ENCODE measurements at places on chromosomes 1 and 21.
A peak's percentile ranks its signal among the peaks of the same experiment; 100 is the strongest.

DNA sequence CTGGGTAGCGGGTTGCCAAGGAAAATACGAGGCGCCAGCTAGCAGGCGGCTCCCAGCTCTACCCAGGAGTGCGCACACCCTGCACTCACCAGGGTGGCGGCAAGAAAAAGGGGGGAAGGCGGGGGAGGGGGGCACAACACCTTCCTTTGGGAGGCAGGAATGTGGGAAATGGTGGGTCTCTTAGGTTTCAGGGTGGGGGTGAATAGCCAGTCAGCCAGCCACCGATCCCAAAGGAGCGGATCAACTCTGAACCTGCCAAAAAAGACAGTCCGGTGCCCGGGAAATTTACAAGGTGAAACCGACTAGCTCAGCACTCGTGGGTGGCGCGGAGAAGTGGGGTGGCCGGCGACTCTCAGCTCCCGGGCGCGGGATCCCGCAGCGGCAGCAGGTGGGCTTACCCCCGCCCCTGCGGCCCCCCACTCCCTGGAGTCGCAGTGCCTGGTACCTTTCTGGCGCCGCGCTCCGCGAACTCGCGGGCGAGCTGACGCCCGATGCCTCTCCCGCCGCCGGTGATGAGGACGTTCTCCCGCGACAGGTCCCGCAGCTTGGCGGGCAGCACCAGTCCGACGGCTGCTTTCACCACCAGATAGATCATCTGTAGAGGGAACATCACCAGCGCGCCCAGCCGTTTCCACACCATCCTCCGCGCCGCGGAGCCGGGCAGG lies 1.2 kb downstream of the DHRS3 start:
- no peak for DNase-seq

DNA sequence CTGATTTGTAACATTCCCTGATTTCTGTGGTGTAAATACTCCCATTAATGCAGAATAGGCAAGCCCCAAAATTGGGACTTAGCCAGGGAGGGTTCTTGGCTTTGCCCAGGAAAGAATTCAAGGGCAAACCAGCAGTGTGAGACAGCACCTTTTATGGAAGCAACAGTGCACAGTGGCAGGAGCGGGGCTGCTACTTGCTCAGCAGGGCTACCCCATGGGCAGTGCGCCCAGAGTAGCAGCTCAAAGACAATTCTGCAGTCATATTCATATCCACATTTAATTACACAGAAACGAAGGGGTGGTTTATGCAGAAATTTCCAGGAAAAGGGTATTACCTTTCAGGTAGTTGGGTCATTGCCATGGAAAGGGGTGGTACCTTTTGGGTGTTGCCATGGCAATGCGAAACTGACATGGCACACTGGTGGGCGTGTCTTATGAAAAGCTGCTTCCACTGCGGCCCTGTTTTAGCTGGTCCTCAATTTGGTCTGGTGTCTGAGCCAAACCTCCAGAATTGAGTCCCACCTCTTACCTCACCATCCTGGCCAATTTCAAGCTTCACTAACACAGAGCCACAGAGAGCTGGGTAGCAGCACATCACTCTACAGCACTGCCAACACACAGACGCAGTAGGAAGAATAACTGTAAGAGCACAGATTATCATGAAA lies 35.9 kb downstream of the FHAD1 start:
- DNase-seq, result no peak

DNA sequence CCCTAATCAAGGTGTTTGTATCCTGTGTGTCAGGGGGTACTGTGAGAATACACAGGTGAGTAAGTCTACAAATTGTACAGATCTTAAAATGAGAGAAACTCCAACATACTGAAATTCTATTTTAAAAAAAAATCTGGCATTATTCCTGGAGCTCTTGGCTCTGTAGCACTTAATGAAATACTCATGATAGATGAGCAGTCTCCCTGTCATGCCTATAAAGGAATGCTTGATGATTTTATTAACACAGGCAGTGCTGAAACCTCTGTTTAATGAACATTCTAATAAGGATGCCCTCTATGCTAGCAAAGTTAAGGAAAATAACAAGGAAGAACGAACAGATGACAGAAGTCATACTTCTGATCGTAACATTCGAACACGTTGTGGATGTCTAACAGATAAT lies 233.9 kb upstream of the NEGR1 start:
- no peak for DNase-seq

DNA sequence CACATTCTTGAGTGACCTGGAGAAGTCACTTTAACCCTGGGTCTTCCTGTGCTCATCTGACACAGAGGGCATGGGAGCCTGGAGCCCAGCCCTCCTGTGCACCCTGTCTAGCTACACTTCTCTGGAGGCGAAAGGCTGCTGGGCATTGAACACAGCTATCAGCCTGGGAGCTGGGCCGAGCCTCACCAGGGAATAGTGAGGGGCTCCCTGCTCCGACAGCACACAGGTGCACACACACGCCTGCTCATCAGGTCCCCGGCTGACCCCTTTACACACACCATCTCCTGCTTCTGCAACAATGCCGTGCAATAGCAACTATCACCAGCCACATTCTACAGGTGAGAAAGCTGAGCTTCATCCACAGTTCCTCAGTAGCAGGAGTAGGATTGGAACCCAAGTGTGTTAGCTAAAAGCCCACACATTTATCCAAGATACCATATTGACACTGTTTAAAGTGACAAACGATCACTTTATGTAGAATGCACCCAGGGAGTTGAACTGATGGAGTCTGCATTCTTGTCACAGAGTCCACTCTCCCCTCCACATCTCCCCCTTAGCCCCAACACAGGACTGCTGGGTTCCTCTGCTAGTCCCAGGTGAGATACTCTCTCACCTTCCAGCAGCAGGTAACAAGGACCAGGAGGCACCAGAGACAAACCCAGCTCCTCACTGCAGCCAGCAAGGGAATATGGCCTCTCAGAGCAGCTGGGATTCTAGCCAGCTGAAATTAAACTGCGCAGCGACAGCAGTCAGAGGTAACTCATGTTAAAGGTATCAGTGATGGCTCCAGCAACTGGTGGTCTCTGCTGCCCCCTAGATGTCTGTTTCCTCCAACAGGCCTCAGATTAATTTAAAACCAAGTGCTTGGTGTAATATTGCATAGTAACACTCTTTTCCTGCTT lies 18.3 kb upstream of the CAPN8 start:
- DNase-seq, result no peak

GRCh38 chr1:171793636-171794035 lies 12.2 kb downstream of the METTL13 start:
- no peak for DNase-seq

DNA sequence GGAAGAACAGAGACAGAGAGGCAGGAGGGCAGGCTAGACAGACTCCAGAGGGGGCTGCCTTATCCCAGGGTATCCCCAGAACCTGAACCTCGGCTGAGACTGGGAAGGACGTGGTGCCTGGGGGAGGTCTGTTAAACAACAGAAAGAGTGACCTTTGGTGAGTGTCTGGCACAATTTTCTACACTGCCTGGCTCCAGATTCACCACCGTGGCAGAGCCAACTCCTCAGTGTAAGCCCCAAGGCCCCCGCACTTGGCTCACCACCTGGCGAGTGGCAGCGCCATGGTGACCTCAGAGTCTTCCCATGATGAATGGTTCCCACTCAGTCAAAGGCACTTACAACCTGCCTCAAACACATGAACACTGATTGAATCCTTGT lies 6.5 kb downstream of the RD3 start:
- no peak for DNase-seq

DNA sequence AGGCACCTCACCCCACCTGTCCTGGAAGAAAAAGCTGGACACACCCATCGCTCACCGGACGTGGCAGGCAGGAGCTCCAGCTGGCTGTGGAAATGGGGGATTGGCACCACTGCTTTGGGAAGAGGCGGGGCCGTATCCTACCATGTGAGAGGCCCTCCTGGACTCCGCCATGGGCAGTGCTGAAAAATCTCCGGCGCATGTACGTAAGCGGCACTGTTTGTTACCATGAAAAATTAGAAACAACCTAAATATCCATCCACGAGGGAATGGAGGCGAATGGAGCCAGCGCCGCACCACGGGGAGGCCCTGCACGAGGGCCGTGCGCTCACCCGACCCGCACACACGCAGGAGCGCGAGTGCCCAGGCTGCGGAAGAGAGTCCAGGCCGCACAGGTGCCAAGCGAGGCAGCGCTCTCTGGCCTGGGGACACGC lies 3.1 kb downstream of the KRTAP10-8 start:
- DNase-seq, result no peak

DNA sequence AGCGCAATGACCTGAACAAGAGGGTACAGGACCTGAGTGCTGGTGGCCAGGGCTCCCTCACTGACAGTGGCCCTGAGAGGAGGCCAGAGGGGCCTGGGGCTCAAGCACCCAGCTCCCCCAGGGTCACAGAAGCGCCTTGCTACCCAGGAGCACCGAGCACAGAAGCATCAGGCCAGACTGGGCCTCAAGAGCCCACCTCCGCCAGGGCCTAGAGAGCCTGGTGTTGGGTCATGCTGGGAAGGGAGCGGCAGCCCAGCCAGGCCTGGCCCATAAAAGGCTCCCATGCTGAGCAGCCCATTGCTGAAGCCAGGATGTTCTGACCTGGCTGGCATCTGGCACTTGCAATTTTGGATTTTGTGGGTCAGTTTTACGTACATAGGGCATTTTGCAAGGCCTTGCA lies 5.4 kb upstream of the CCDC28B start:
- DNase-seq, result no peak

DNA sequence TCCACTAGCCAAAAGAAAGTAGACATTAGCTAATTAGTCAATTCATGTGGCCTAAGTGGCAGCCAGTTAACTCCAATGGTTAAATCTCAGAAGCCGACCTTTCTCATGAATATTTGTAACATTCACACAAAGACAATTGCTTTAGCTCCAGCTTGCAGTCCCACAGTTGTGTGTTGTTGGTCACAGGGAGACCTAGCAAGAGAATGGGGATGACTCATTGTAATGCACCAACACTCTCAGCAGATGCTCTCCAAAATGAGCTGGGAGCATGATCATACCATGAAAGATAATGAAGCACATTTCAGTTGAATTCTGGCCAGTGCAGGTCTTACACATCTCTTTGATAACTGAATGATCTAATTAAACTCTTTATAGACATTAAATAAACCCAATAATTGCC lies 160.4 kb downstream of the HLX start:
- DNase-seq, result no peak

GRCh38 chr1:170175041-170175440 lies 29.3 kb downstream of the NTMT2 start:
- DNase-seq, result no peak

DNA sequence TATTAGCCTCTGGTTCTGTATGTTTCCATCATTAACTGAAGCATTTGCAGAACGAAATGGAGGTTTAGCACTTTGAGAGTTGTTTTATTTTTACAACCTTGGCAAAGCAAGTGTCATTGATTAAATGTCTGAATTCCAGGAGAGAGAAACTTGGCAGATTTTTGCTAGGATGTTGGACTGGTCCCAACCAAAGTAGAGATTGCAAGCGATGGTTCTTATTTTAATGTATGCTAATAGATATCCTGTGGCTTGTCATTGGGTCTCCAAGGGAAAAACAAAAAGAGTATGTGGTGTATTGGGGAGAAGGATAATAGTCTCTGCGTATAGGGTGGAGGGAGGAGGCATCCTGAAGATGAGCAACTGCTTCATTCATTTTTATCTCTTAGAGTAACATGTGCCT lies 457.2 kb upstream of the RUNX1 start:
- peak; percentile 76 for DNase-seq

DNA sequence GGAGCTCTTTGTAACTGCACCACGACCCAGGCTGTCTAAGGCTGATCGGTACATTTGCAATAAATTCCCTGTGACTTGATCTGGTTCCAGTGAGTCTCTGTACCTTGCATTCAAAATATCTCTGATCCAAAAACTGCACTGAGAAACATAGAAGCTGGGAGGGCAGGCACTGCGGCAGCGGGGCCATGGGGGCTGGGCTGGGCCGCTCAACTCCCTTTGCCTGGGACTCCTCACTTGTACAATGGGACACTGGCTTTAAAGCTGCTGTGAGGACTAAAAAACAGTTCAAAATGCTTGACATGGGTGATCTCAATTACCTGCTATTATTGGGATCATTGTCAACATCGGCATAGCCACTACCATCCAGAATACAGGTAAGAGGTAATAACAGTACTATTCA lies 644.0 kb downstream of the AJAP1 start:
- no peak for DNase-seq

- no peak for DNase-seq
Measured at GRCh38 chr1:167298325-167298724, 77.6 kb downstream of the POU2F1 start.

- DNase-seq, result no peak
Measured at GRCh38 chr1:25621876-25622275, 5.3 kb downstream of the MAN1C1 start.

DNA sequence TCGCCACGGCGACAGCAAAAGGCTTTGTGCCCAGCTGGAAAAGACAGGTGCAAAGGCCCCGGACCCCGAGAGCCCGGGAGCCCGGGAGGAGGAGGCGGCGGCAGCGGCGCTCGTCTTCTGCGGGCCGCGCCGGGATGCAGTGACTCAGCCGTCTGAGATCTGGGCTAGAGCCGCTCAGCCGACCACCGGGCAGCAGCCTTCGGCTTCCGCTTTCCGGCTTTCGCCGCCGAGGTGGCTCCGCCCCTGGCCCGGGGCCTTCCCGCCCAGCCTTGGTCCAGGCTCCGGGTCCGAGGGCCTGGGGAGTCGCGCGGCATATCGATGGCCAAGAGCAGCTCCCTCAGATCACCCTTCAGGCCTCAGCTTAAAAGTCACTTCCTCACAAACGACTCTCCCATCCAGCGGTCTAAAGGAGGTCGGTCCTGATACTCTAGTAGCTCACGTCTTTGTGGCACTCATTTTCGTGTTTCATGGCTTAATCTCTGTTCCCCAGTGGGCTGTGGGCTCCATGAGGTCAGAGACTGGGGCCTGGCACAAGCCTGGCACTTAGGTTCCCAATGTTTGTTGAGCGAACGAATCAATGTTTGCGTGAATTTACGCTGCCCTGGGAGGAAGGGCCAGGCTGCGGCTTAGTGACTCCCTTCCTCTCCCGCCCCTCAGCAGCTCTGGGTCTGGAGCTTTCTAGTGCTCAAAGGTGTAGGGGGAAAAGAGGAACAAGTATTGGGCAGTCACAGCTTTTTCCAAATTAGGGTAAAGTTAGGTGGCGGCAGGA lies at the start of gene PHTF1:
Gene PHTF1, minus strand, starts transcription at position 154 of the 769 bp plus-strand sequence. CDS start 783 bp downstream, outside the sequence.
- DNase-seq, result peak; percentile 40

DNA sequence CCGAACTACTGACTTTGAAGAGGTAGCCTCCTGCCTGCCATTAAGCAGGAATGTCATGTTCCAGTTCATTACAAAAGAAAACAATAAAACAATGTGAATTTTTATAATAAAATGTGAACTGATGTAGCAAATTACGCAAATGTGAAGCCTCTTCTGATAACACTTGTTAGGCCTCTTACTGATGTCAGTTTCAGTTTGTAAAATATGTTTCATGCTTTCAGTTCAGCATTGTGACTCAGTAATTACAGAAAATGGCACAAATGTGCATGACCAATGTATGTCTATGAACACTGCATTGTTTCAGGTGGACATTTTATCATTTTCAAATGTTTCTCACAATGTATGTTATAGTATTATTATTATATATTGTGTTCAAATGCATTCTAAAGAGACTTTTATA lies 159.8 kb upstream of the SGIP1 start:
- DNase-seq, result no peak

DNA sequence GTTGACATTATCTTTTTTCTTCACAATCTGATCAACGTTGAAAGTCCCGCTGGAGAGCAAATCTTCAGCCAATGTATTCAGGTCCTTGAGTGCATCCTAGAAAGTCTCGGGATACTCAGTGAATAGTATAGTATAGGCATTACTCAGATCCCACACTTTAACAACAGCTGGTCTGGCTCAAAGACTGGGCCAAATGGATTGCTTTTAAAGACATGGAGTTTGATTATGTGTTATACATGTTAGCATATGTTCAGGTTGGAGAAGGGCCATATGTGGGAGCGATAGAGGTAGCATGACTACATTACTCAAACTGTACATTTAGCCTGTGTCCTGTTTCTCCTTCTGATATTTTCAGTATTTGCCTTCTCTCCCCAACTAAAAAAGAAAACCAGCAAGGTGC lies 33.1 kb downstream of the OR10Z1 start:
- DNase-seq, result no peak
